ENCODE measurements at places on chromosomes 5 and 9. TPM values are rescaled to one million over a fixed set of nuclear protein-coding genes. Genes with fewer than 3 reads are reported as not detected.
A peak's percentile ranks its signal among the peaks of the same experiment; 100 is the strongest.

UIMC1 gene
- 34.7 TPM for total RNA-seq

PTCD2 gene
- 5.0 TPM for total RNA-seq

- H3K4me1 ChIP-seq, result no peaks in the 10 kb centered on the region
- no peak overlapping the region for H3K4me3 ChIP-seq
These were observed 216.8 kb upstream of the OTULINL start for GRCh38 chr5:14364576-14365472.

DNA sequence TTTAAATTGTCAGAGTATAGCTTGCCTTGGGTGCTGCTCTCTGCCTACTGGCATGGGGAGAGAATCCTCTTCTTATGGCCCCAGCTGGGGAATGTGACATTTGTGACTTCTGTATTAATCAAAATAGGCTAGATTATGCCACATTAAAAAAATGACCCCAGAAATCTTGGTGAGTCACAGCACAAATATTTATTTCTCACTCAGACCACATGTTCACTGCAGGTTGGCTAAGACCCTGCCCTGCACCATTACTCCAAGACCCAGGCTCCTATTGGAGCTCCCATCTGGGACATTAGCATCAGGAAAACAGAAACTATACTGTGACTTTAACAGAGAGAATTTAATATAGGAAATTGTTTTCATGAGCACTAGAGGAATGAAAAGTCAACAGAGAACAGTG lies 16.6 kb upstream of the WHRN start:
- peaks cover 24% of the 10 kb centered on the region for H3K4me1 ChIP-seq
- no peak for DNase-seq
- no peaks in the 10 kb centered on the region for H3K27me3 ChIP-seq
- no peak overlapping the region for H3K4me3 ChIP-seq
- H3K27ac ChIP-seq, result no peak overlapping the region

DNA sequence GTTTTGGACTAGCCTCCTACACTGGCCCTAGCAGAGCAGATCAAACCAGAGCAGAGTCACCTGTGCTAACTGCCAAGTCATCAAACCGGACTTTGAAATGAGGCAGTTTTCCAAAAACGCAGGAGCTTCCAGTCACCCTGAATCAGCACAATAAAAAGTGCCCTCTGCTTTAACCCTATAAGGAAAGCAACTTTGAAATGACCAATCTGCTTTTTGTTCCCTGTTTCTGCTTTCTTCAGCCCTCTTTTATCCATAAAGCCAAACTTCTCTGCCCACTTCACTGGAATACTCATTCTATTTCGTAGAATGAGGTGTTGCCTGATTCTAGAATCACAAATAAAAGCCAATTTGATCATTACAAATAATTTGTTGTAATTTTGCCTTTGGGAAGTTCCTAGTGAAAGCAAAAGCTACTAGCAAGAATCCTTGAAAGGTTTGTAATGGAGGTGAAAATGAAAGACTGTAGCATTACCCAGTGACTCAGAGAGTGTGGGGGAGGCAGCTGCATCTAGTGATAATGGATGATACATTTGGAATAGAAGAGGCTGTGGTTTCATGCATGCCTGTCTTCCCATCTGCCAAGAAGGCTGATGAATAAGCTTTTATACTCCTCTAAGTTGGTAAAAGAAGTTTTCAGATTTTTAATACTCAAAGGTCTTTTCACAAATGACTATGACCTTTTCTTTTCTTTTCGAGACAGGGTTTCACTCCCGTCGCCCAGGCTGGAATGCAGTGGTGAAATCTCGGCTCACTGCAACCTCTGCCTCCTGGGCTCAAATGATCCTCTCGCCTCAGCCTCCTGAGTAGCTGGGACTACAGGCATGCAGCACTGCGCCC lies 14.9 kb downstream of the SPAAR start:
- H3K4me1 ChIP-seq, result peaks cover 27% of the 10 kb centered on the region
- no peak overlapping the region for H3K4me3 ChIP-seq
- no peaks in the 10 kb centered on the region for H3K27me3 ChIP-seq
- peak overlapping the region; percentile 83 for H3K27ac ChIP-seq
- no peak for DNase-seq
- H3K36me3 ChIP-seq, result no peaks in the 10 kb centered on the region

- H3K27ac ChIP-seq, result no peak overlapping the region
- H3K36me3 ChIP-seq, result no peaks in the 10 kb centered on the region
- no peak for DNase-seq
- no peak overlapping the region for H3K4me3 ChIP-seq
- H3K4me1 ChIP-seq, result no peaks in the 10 kb centered on the region
These were observed 173.7 kb downstream of the BRINP1 start for GRCh38 chr9:119195521-119195920.

- no peak overlapping the region for H3K27ac ChIP-seq
- no peak overlapping the region for H3K4me3 ChIP-seq
- no peaks in the 10 kb centered on the region for H3K27me3 ChIP-seq
These were observed 26.1 kb downstream of the FAM163B start for GRCh38 chr9:133583111-133583510.

- no peaks in the 10 kb centered on the region for H3K27me3 ChIP-seq
- no peaks in the 10 kb centered on the region for H3K36me3 ChIP-seq
- no peak overlapping the region for H3K4me3 ChIP-seq
These were observed 10.3 kb upstream of the RGMB start for GRCh38 chr5:98763001-98763630.

- H3K36me3 ChIP-seq, result peaks cover 24% of the 10 kb centered on the region
- H3K27ac ChIP-seq, result peak within 1 kb of the TSS; percentile 89
- peak; percentile 96 for DNase-seq
These were observed at the start of gene PTGR1 for GRCh38 chr9:111599092-111599954. Gene PTGR1 (minus strand): TSS chr9:111599647. CDS start chr9:111597422, 2,225 bp downstream.

DNA sequence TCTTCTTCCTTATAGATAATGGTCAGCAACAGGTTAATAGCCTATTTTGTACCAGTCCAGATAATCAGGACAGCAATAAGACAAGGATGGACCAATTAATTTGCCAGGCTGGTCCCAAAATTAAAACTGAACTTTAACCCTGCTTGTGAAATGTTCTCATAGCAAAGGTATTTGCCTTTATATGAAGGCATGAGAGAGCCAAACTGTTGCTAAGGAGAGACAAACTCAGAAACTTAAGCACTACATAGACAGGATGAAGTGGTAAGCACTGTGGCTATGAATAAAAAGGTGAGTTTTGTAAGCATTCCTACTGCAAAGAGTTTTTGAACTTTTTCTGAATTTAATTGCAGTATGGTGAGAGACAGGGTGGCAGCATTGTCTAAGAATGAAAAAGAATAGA lies 174.7 kb upstream of the PPP1R2B start:
- H3K4me3 ChIP-seq, result no peak overlapping the region
- DNase-seq, result no peak
- H3K4me1 ChIP-seq, result peaks cover 25% of the 10 kb centered on the region
- no peaks in the 10 kb centered on the region for H3K27me3 ChIP-seq
- H3K27ac ChIP-seq, result peak overlapping the region; percentile 60

GRCh38 chr5:38414348-38414747 lies 142.1 kb downstream of the LIFR start:
- no peak overlapping the region for H3K4me3 ChIP-seq
- H3K27me3 ChIP-seq, result no peaks in the 10 kb centered on the region
- DNase-seq, result no peak
- peaks cover 16% of the 10 kb centered on the region for H3K4me1 ChIP-seq
- H3K27ac ChIP-seq, result no peak overlapping the region

- H3K27me3 ChIP-seq, result no peaks in the 10 kb centered on the region
- no peak for DNase-seq
- no peak overlapping the region for H3K27ac ChIP-seq
- no peaks in the 10 kb centered on the region for H3K36me3 ChIP-seq
- H3K4me3 ChIP-seq, result no peak overlapping the region
These were observed 55.8 kb downstream of the GOLM1 start for GRCh38 chr9:86043586-86043985.

- no peak overlapping the region for H3K4me3 ChIP-seq
- peaks cover 40% of the 10 kb centered on the region for H3K4me1 ChIP-seq
- no peaks in the 10 kb centered on the region for H3K36me3 ChIP-seq
- no peaks in the 10 kb centered on the region for H3K27me3 ChIP-seq
- DNase-seq, result no peak
These were observed 8.5 kb upstream of the CSNK1A1 start for GRCh38 chr5:149559706-149560105.

- peak; percentile 45 for DNase-seq
- H3K27me3 ChIP-seq, result no peaks in the 10 kb centered on the region
- no peak overlapping the region for H3K27ac ChIP-seq
- H3K36me3 ChIP-seq, result no peaks in the 10 kb centered on the region
- no peak overlapping the region for H3K4me3 ChIP-seq
These were observed 48.9 kb downstream of the ADRB2 start for GRCh38 chr5:148875205-148875875.

GRCh38 chr5:9903801-9904200 lies 273.6 kb upstream of the TAS2R1 start:
- H3K27ac ChIP-seq, result no peak overlapping the region
- H3K27me3 ChIP-seq, result no peaks in the 10 kb centered on the region
- H3K4me3 ChIP-seq, result no peak overlapping the region
- DNase-seq, result no peak

DNA sequence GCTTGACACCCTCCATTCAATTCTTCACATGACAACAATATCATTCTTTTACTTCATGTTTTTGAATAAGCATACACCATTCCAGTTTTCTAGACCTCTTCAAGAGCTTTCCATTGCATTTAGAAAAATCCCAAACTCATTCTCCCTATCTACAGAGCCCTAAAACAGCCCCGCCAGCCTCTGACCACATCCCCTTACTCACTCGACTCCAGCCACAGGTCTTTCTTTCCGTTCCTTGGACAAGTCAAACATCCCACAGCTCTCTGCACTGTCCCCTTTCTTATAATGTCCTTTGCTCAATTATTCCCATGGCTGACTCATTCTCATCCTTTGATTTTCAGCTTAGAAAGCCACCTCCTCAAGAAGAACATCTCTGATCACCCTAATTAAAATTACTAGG lies 38.2 kb downstream of the TTC39B start:
- no peak overlapping the region for H3K27ac ChIP-seq
- no peaks in the 10 kb centered on the region for H3K27me3 ChIP-seq
- no peak for DNase-seq
- H3K36me3 ChIP-seq, result no peaks in the 10 kb centered on the region
- H3K4me3 ChIP-seq, result no peak overlapping the region

DNA sequence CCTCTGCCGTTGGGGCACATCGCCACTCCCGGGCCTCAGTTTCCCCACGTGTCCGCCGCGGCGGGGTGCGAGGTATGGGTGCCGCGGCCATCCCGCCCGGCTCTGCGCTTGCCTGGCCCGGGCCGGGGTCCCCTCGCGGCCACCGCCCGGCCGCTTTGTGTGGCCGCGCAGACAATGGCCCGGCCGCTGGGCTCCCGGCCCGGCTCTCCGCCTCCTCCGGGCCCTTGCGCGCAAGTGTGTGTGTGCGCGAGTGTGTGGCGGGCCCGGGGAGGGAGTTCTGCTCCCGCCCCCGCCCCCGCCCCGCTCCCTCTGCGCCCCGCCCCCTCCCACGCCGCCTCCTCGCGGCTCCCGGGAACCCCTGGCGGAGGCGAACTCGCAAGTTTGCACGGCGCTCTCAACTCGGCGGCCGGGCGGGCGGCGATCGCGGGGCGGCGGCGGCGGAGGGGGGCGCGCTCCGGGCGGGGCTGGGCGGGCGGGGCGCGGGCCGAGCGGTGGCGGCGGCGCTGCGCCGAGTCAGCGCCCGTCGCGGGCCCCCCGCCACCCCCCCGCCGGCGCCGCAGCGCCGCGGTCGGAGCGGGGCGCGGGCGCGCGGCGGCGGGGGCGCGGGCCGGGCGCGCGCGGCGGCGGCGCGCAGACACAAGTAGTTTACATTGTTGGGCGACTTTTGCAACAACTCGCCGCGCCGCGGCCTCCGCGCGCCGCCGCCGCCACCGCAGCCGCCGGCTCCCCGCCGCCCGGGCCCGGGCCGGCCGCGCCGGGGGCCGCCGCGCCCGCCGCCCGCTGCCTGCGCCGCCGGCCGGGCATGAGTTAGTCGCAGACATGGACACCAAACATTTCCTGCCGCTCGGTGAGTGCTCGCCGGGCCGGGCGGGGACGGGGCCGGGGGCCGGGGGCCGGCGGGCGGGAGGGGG lies at the start of gene RXRA:
Gene RXRA, plus strand, starts transcription at position 643 of the 911 bp plus-strand sequence. Its CDS starts 177 bp downstream, at position 820.
- DNase-seq, result no peak
- peaks cover 4% of the 10 kb centered on the region for H3K27me3 ChIP-seq
